ENCODE measurements at places on chromosomes 3 and 15. TPM values are rescaled to one million over a fixed set of nuclear protein-coding genes. Genes with fewer than 3 reads are reported as not detected.

The SHF gene
- total RNA-seq: 9.3 TPM

The GABRR3 gene
- not detected for total RNA-seq

The DZIP1L gene
- 10.9 TPM for total RNA-seq

The CYP1A1 gene
- total RNA-seq: 3.0 TPM

The NEK10 gene
- total RNA-seq: 2.1 TPM

The CLEC3B gene
- 15.0 TPM for total RNA-seq

- peak; percentile 95 for DNase-seq
These were observed 4.9 kb upstream of the IL17RD start for GRCh38 chr3:57169872-57170623.

DNA sequence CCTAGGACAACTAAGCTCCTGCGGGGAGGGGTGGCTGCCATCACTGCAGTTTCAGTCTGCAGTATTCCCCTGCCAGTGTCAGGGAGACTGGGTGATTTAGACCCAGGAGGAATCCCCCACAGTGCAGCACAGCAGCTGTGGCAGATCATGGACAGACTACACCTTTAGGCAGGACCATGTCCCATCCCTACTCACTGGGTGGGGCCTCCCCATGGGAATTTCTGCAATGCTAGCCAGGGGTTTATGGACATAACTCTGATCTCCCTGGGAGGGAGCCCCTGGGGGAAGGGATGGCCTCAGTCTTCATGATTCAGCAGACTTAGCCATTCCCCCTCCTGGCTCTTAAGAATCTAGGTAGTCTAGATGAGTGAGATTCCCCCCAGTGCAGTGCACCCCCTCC is 130.1 kb upstream of the STAC start:
- no peak for DNase-seq

DNA sequence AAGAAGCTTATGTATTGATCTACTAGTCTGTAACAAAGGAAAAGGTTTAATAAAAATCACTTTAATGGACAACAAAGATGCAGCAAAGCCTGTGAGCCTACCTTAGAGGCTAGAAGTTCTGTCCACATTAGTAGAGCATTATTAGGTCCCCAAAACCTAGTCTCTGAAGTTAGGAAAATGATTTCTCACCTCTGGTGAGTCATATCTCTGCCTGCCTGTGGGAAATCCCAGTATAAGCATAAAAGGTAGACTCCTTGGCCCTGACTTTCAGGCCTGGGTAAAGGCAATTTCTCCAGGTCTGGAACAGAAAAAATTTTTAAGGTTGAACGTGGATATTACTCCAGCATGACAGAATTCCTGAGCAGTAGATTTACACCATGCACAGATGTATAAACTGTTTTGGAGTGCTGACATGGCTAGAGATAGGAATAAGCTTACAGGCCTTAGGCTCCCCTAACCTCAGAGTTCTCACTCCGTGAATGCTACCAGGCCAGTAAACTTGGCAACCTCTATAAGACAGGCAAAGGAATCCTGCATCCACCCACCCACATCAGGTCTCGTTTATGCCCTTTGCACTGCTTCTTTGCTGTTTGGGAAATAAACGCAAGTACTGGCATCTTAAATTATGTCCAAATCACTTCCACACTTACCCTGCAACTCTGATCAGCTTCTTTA is 104.1 kb downstream of the SERPINI1 start:
- DNase-seq: no peak

- DNase-seq: no peak
These were observed 29.0 kb upstream of the ZNF710 start for GRCh38 chr15:89972085-89972484.

- DNase-seq: no peak
These were observed 273.8 kb downstream of the CD47 start for GRCh38 chr3:107817076-107817475.

GRCh38 chr3:161171639-161172552 is 49.2 kb upstream of the NMD3 start:
- DNase-seq: no peak

DNA sequence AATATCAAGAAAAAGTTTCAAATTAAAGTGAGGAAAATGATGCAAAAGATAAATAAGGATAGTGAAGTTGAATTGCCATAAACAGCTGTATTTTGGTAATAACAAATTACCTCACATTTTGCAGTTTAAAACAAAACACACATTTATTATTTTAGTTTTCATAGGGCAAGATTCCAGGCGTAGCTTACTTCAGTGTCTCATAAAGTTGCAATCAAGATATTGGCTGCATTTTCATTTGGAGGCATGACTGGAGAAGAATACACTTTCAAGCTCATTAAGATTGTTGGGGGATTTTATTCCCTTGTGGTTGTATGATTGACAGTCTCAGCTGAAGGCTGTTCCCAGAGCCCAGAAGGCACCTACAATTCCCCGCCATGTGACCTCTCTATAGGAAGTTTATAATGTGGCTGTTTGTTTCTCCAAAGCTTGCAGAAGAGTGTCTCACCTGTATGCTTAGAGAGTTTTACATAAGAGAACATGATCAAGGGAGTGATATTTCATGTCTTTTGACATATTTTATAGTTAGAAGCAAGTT is 151.4 kb downstream of the OTOL1 start:
- no peak for DNase-seq

DNA sequence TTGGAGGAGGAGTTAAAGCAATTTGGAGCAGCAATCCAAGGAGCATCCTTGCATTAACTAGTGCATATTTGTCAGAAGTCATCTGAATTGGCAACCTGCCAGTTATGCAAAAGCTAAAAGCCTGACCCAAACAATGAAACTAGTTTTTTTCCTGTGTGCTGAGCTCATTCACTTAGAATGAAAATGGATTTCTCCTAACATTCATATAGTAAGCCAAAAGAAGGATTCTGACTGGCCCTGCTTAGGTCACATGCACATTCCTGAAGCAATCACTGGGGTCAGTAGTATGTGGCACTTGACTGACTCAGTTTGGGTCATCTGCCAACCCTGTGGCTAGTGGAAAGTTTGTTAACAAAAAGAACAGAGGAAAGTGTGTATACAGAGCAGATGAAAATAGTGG is 30.5 kb downstream of the OXSM start:
- DNase-seq: no peak

DNA sequence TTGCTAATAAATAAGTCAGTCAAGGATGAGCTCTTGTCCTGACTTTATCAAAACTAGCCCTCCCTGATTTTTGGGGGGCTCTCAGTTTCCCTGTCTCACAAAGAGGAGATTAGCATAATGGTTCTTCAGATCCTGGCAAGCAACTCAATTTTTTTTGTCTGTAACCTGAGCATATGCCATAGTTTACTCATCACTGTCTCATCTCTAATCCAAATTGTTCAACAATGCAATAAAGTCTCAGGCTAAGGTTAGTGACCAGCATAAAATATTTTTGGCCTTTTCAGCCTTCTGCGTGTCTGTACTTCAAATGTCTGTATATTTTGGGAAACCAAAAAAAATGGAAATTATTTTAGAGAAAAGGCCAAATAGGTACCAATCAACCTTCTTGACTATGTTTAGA is 465.6 kb upstream of the TPRG1 start:
- DNase-seq: no peak

Measured in lower leg skin (tissue), 4 donors.